ENCODE measurements at places on chromosomes 16 and 17. TPM values are rescaled to one million over a fixed set of nuclear protein-coding genes. Genes with fewer than 3 reads are reported as not detected.

Gene PNPO
- total RNA-seq, result 41.0 TPM

Gene NAA60
- 36.2 TPM for total RNA-seq

GRCh38 chr16:85334718-85335583, 222.7 kb upstream of the CIBAR2 start:
- no peak for DNase-seq

- no peak for DNase-seq
Measured at GRCh38 chr16:13067648-13068047, 166.2 kb downstream of the SHISA9 start.

DNA sequence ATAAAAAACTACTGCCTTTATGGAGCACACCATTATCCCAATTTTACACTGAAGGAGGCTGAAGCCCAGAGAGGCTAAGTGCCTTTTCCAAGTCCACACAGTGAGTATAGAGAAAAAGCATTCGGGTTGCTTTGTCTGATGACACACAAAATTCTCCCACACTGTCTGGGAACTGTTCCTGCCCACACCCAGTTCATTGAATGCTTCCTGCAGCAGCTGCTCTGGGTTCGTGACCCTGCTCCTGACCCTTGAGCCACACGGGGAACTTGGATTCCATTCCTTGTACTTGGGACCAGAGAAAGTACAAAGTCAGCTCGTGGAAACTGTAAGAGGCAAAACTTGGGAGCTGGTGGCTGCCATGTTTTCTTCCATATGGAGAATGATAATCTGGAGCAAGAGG, 57.9 kb downstream of the AKAP1 start:
- DNase-seq, result no peak

- DNase-seq, result no peak
Measured at GRCh38 chr17:41413982-41414381, 10.4 kb downstream of the KRT37 start.

- DNase-seq, result peak; percentile 42
Measured at GRCh38 chr16:12095275-12096156, 119.0 kb downstream of the SNX29 start.
